ENCODE measurements at places on chromosomes 3 and 15.
A peak's percentile ranks its signal among the peaks of the same experiment; 100 is the strongest.

DNA sequence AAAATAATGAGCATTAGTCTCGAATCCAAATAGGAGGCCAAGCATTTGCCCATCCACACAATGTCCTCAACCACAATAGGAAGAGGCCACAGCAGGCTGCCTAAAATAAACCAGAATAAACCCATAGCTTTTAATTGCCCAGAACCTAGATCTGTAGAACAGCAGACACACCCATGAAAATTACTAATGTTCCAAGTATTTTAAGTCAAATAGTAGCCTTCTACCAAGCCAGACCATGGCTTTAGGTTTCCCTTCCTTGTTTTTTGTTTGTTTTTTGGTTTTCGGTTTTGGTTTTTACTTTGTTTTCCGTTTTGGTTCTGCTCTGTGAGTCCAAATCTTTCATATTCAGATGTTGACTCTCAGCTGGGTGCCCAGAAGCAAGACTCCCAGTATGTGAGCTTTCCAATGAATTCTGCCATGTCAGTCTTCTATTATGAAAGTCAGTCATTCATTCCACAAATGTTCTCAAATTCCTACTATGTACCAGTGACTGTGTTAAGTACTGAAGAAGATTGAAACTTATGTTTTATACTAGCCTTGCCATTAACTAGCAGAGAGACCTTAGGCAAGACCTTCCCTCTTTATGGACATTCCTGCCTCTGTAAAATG lies 57.8 kb upstream of the BOC start:
- no peak for DNase-seq

DNA sequence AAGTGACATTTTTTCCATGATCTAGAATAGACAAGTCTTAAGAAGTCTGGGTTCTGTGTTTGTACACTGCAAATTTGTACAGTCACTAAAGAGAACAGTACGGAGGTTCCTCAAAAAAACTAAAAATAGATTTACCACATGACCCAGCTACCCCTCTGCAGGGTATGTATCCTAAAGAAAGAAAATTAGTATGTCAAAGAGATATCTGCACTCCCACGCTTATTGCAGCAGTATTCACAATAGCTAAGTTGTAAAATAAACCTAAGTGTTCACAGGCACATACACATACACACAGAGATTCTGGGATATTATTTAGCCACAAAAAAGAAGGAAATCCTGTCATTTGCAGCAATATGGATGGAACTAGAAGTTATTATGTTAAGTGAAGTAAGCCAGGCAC lies 120.4 kb downstream of the ZIC1 start:
- no peak for DNase-seq

DNA sequence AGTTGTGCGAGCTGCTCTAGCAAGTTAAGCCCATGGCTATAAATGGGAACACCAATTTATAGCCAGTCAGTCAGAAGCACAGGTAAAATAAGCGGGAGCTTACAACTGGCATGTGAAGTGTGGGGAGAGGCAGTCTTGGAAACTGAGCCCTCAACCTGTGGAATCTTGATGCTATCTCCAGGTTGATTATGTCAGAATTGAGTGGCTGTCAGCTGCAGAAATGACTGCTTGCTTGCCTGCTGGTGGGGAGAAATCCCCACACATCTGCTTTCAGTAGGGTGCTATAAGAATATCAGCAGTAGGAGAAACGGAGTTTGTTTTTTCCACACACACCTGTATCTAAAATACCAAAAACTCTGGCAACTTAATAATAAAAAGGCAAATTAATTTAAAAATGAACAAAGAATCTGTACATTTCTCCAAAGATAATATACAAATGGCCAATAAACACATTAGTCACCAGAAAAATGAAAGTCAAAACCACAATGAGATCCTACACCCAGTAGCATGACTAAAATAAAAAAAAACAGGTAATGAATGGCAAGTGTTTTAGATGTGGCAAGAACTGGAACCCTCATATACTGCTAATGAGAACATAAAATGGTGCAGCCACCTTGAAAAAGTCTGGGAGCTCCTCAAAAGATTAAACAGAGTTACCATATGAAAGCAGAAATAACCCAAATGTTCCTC lies 26.0 kb upstream of the MAP4 start:
- no peak for DNase-seq

DNA sequence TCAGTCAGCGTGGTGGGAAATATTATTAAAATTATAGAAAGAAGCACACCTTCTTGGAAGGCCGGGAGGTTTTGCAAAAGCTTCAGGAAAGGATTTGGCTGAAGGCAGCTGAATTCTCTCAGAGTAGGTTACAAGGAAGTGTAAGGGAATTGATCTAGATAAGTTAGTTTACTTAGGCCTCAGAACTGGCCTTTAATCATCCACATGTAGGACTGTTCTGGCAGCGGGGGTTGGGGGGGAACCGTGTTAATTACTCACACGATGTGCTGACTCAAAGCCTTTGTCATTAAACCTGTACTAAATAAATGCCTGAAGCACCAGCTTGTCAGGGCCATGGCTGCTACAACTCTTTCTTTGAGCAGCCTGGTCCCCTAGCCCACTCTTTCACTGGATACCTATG lies 12.8 kb downstream of the ASB14 start:
- DNase-seq = no peak

- DNase-seq = peak; percentile 76
These were observed 448 bp downstream of the PLXNB1 start for GRCh38 chr3:48429317-48429959.

DNA sequence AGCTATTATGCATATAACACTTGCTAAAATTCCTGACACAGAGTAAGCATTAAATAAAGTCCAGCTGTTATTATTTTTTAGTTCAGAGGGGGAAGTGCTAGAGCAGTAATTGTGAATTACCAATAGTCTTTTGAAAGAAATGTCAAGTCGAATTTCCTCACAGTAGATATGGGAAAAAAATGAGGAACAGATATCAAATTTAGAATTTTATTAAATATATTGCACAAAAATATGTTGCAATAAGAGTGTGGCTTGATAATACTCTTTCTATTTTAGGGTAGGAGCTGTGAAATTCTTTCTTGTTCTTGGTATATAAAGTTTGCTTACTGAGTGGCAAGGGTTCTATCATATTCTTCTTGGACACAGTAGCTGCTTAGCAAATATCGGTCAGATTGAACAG lies 181.3 kb downstream of the NFKBIZ start:
- DNase-seq = no peak

- DNase-seq = peak; percentile 53
These were observed 681 bp downstream of the CTDSPL start for GRCh38 chr3:37862219-37862902.

- no peak for DNase-seq
These were observed 495.9 kb upstream of the NAALADL2 start for GRCh38 chr3:174363256-174363655.

DNA sequence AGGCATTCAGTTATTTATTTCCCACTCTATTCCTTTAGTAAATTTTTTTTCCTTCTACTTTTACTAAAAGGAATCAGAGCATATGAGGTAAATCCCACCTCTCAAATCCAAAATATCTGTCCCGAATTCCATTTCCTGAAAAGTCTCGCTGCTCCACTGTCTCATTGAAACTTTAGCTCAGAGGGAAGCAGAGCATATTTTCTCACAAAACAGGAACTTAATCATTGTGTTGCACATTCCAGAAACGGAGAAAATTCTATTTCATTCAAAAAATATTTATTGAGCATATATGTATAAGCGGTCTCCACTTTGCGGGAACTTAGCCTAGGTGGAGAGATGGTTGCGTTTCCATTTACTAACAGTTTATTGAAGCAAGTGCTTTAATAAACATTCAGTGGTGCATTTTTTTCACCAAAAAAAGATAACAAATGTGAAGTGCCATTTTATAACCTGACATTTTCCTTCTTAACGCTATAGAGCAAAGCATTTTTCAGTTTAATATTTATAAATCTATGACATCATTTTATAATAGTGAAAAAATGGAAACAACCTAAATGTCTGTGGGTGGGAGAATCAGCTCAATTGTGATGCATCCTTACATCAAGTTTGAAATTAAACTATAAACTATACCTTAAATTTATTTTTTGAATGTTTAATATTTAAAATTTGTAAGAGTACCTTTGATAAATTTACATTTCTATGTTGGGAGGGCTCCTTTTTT lies 67.2 kb upstream of the CSTA start:
- DNase-seq = no peak

GRCh38 chr3:175346573-175347356 lies 487.6 kb downstream of the NAALADL2 start:
- DNase-seq = peak; percentile 16

GRCh38 chr3:135495891-135496290 lies 469.6 kb upstream of the PPP2R3A start:
- DNase-seq = no peak

- DNase-seq = peak; percentile 19
These were observed 502.4 kb downstream of the LPP start for GRCh38 chr3:188656196-188656982.

DNA sequence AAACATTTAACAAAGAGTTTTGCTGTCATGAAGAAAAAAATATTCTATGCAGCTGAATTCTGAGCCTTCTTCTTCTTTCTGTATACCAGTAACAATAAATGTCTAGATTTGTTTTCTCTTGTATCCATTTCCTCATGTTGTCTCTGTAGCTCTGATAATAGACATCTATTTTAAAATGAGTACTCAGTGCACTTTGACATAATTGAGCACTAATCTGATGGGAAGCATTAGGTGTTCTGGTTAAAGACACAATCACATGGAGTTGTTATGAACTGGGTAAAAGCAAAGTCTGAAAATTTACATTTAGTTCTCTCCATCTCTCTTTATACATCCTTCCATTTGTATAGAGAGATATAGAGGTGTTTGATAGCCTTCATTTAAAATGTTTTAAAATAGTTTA lies 230.0 kb downstream of the BCHE start:
- no peak for DNase-seq

- no peak for DNase-seq
These were observed 38.4 kb downstream of the RBMS3 start for GRCh38 chr3:29319262-29319661.

DNA sequence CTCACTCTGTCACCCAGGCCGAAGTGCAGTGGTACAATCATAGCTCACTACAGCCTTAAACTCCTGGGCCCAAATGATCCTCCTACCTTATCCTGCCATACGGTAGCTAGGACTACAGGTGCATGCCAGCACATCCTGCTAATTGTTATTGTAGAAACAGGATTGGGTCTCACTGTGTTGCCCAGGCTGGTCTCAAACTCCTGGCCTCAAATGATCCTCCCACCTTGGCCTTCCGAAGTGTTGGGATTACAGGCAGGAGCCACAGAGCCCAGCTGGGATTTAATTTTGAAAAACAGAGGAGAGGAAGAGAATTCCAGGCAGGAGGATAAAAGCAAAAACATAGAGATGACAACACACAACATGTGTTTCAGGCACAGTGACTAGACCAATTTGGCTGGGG lies 40.5 kb downstream of the SFMBT1 start:
- DNase-seq = no peak

GRCh38 chr3:18529631-18530030 lies 104.5 kb upstream of the SATB1 start:
- no peak for DNase-seq

GRCh38 chr3:188296761-188297612 lies 143.0 kb downstream of the LPP start:
- no peak for DNase-seq

GRCh38 chr15:72285927-72286516 lies 13.7 kb upstream of the PARP6 start:
- no peak for DNase-seq

DNA sequence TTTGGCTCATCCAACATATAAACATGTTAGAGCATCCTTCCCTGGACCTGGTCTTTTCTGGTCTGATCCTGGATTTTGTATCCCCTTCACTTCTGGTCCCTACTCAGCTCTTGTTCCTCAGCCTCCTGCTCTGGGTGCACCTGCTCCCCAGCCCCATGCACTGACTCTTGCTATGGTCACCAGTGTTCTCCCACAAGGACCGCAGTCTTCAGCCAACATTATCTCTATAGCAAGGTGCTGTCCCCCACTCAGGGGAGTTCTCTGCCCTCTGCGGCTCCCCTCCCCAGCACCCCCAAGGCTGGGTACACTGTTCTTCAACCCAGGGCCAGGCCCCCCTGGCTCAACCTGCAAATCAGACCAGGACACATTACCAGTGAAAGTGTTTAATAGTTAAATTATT lies 80.2 kb downstream of the SEC22A start:
- no peak for DNase-seq

DNA sequence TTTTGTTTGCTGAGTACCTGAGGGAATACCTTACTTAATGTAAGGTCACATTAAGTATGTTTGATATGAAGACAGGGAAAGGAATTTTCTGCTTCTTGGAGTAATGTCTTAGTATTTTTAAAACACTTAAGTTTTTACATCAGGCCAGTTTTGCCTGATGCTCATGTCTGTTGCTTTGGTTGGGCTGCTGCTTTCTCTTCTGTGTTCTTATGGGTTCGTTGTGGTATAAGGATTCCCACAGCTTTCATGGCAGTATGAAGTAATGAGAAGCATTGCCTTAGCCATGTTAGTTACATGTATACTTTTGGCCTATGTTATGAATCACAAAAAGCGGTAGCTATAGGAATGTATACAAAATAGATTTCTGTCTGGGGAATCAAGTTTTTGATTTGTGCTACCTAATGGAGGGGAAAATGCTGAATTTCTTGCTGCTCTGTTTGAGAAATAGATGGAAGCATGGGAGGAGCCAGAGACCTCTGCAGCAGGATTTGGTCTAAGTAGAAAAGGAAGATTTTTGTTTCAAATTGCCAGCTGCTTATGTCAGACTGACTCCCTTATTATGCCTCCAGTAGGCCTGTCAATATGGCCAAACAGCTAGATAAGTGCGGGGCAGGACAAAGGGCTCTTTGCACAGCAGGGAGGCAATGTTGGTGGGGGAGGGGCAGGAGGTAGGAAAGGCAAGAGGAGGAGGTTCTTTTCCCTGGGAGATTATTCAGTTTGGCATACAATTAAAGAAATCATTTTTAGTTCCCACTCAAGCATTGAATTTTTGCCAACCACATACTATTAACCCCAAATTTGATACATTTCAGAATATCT lies 5.2 kb downstream of the SETD5 start:
- DNase-seq = no peak

GRCh38 chr15:45871121-45871855 lies 236.5 kb downstream of the SQOR start:
- DNase-seq = no peak

- DNase-seq = no peak
These were observed 122.5 kb upstream of the SPRED1 start for GRCh38 chr15:38130205-38130567.

GRCh38 chr15:52858782-52859176 lies 68.6 kb upstream of the ONECUT1 start:
- DNase-seq = no peak

- DNase-seq = no peak
These were observed 25.0 kb upstream of the PRR20G start for GRCh38 chr3:127312818-127313217.

- no peak for DNase-seq
These were observed 404.9 kb downstream of the SQOR start for GRCh38 chr15:46039703-46040102.

DNA sequence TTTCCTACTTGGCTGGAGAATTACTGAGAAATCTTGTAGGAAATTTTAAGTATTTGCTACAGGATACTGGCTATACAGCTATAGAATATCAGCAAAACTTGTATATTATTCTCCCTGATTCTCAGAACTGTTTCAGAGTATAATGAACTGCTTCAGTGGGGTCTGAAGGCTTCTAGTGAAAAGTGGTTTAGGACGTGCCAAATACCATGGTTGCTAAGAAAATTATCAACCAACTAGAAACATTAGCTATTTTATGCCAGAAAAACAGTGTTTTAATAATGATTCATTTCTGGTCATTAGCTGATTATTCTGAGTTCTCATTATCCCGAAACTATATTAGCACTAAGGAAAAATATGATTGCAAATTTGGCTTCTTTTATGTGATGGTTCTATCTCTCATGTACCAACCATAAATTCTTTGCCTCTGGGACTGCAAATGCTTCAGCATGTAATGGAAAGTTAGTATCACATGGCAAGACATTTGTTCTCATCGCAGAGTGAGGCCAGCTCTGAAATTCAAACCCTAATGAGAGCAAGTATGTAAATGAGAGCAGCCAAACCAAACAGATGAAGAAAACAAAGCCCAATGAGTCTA lies 11.0 kb upstream of the TSC22D2 start:
- no peak for DNase-seq

Measured in hepatic stellate cell (primary cell).